ENCODE measurements at places on chromosomes 1 and 21.

DNA sequence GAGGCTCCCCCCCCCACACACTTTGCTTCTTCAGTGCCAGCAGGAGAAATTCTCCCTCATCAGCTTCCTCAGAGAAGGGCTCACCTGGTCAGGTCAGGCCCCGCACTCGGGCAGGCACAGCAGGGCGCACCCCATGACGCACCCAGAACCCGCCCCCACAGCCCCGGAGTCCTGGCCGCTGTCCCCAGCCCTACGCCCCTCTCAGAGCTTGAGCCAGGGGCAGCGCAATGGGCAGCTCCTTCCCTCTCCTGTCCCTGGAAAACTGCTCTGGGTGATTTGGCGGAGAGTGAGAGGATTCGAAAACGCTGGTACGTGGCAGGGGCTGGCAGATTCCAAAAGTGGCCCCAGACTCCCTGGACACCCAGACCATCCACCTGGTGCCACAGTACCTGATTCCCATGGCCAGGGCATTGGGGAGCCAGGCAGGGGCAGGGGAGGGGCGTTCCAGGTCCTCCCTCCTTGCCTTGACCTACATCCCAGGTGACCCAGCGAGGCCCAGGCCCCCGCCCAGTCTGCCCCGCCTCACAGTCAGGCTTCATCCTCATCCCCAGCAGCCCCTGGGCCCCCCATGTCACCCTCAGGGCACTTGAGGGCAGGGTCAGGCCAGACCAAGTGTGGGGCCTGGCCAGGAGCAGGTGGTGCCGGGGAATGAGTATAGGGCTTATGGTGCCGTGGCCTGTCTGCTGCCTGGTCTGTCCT is 23.7 kb downstream of the RRP1 start:
- no peak for DNase-seq

- no peak for DNase-seq
Measured at GRCh38 chr1:214452152-214452784, 99.1 kb downstream of the PTPN14 start.

DNA sequence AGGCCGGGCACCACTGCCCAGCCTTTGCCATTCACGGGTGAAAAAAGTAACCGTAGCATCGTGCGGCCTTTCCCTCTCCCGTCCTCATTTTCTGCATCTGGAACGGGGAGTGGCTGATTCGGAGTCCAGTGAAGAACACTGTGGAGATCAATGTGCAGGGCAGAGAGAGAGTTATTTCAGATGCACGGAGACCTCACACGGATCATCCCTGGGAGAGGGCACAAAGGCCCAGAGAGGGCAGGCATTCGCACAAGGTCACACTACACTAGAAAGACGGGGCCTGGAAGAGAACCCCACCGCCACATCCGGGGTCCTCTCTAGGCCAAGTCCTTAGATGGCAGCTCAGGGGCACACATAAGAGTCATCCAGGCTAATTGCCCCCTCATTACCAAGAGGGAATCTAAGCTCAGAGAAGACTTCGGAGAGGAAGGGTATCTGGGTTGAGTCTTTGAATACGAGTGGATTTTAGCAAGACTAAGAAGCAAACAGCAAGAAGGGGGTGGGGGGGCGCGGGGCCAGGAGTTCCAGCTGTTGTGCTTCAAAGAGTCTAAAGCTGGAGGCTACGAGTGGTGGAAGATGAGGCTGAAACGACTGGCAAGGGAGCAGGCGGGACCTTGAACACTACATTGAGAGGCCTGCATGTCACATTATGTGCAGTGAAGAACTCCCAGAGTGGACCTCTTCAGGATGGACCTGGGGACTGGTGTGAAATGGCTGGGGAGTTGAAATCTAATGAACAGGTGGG is 857 bp downstream of the GPX7 start:
- DNase-seq, result no peak

GRCh38 chr1:1206966-1207531 is 657 bp upstream of the TNFRSF18 start:
- DNase-seq, result no peak

- no peak for DNase-seq
Measured at GRCh38 chr1:197218857-197219256, 49.2 kb upstream of the CRB1 start.

DNA sequence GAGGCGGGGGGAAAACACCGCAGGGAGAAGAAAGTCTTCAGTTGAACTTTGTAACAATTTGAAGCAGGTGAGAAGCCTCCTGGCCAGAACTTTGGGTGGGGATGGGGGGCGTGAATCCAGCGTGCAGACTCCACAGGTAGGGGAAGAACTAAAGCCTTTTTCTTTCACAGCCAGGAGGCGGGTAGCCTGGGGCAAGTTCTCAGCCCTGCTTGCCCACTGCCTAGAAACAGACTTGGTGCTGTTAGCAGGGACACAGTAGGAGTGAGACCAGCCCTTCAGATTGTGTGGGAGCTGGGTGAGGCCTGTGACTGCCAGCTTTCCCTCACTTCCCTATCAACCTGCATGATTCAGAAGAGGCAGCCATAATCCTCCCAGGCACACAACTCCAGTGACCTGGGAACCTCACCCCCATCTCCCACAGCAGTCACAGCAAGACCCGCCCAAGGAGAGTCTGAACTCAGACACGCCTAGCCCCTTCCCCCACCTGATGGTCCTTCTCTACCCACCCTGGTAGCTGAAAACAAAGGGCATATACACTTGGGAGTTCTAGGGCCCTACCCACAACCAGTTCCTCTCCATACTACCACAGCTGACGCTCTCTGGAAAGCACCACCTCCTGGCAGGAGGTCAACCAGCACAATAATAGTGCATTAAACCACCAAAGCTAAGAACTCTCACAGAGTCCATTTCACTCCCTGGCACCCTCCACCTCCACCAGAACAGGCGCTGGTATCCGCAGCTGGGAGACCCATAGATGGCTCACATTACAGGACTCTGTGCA is 83.5 kb upstream of the CDC42BPA start:
- no peak for DNase-seq

DNA sequence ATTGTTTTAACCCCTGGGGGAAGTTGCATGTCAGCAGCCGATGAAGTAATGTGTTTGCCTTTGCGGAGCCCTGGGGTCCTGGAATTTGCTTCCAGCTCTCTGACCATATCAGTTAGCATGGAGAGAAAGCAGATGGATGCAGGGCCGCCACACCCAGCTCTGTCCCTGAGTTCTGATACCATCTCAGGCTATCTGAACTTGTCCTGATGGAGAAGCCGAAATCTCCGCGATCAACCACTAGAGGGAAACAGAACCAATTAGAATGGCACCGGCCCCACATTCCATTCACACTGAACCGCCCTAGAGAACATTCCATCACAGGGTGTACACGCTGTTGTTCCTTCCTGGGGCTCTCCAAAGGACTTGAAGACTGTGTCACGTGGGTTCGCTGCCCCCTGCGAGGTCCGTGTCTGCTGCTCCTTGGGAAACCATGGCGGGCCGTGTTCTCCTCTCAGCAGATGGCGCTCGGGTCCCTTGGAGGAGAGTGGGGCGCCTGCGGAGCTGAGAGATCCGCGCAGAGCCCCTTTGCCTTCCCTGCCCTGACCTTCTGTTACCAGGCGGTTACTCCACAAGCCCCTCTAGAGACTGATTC is 75.4 kb downstream of the ABCA4 start:
- peak; percentile 99 for DNase-seq

GRCh38 chr1:26035959-26036755 is 9.8 kb downstream of the SLC30A2 start:
- peak; percentile 87 for DNase-seq

GRCh38 chr1:224069138-224069537 is 44.8 kb upstream of the FBXO28 start:
- no peak for DNase-seq

GRCh38 chr1:193426061-193426460 is 239.6 kb upstream of the B3GALT2 start:
- no peak for DNase-seq

DNA sequence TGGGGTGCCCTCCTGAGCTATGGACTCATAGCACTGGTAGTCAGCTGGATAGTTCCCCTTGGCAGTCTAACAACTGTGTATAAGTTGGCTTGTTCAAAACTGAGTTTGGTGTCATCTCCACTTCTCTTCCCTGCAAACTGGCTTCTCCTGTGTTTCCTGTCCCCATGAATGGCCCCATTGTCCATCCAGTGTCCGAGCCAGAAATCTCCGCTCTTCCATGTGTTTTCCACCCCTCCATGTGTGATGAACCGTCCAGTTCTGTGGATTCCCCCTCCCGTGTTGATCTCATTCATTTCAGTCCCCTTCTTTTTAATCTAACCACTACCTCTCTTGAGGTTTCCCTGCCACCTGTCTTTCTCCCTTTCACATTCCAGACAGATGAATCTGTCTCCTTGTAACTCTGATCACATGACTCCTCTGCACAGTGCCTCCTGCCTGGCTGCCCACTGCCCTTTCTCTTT is 195.7 kb downstream of the ROR1 start:
- no peak for DNase-seq

GRCh38 chr1:221625026-221625425 is 116.9 kb downstream of the DUSP10 start:
- no peak for DNase-seq

DNA sequence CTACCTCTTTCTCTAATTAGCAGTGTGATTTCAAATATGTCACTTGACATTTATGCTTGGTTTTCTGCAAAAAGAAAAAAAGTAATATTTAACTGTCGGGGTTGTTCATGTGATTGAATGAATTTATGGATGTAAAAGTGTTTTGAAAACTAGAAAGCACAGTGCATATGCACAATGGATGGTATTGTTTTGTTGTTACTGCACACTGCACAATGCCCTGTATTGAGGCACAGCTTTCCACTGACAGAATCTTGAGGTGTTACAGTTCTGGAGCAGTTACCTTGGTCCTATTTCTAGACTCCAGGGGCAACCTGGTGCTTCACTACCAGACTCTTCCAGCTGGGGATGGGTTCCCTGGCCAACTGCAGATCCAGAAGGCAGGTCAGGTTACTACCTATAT is 116.8 kb upstream of the L1TD1 start:
- no peak for DNase-seq

DNA sequence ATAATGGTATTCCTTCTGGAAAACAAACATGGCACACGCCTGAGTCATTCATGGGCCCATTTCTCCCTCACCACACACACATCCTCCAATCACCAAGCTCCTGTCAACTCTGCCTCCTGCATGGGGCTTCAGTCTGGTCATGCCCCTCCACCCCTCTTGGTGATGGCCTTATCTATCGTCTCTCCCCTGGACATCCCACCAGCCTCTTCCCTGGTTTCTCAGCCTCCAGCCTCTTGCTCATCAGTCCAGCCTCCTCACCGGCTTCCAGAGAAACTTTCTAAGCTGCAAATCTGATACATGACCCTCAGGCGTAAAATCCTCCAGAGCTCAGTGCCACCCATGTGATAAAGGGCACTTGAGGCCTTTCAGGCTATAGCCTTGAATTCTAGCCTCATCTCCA is 243.9 kb downstream of the FOXD2 start:
- DNase-seq, result peak; percentile 28

DNA sequence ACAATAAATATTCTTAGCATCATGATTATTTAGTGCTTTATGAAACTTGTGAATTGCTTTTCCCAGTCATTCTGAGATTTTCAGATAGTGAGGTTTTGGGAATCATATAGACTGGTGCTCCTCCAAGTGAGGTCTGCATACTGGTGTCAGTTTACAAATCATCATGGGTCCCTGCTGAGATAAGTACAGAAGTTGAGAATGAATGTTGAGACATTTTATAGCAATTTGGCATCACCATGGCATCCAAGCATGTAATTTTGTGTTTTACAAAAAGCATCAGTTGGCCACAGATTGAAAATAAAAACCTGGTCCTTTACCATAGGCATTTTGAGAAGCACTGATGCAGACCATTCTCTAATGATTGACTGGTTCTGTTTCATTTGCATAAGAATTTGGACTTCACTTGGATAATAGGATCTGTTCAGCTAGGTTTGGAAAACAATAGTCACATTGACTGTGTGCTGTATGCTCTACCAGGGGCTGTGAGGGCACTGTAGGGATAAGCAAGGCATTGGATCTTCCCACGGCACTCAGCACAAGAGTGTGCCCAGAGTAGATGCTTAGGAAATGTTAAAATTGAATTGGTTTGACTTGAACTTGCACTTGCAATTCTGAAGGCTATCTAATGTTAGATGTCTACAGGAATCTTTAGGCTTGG is 79.0 kb upstream of the JUN start:
- no peak for DNase-seq

- DNase-seq, result no peak
Measured at GRCh38 chr1:159261721-159262494, 40.2 kb upstream of the FCER1A start.

- DNase-seq, result no peak
Measured at GRCh38 chr1:53070621-53071020, 8.6 kb downstream of the PODN start.

- no peak for DNase-seq
Measured at GRCh38 chr1:229031061-229031460, 239.8 kb upstream of the RAB4A start.

DNA sequence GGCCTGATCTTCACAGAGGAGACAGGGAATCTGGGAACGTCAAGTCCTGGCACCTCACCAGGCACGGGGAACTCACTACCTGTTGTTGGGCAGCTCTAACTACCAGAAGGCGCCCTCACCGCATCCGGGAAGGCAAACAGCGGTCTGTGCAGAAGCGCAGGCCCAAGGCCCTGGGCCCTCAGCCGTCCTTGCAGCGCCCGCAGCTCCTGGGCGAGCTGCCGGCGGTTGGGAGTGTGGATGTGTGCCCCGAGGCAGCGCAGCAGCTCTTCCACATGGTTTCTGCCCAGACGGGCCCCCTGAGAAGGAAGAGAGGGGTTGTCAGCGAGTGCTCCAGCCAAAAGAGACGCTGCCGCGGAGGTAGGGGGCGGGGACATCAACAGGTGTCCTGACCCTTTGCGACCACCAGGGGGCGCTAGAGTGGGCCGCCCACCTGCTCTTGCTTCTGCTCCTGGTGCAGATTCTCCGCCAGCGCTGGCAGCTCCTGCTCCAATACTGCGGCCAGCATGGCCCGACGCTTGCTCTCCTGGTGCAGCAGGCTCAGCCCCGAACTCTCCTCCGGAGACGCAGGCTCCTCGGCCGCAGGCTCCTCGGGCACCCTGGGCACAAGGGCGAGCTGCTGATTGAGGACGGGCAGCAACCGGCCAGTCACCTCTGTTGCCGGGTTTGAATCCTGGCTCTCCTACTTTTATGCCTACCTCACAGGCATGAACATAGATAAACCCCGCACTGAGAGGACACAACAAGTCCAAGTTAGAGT is 9.3 kb downstream of the MAP3K6 start:
- DNase-seq, result peak; percentile 74

DNA sequence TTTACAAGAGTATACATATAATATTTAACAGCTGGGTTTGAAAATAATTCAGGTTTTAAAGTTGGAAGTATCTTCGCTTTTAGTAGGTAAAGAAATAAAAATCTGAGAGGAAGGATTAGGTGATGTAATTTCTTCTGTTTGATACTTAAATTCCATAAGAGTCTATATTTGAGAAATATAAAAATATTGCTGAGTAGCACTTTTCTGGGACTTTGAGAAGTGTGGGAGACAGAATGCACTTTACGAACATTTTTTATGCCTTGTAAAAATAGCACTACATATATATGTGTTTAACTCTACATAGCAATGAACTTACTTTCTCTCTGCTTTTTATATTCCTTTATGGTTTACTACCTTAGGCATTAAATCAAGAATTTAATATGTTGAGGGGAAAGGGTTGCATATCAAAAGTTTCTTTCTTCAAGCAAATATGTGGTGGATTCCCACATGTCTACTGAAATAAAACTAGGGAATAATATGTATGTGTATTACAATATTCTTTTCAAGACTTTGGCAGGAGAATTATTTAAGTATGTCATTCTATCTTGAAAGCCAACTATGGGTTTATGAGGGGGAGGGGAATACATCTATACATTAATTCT is 266.7 kb upstream of the ADAMTS5 start:
- no peak for DNase-seq

- DNase-seq, result no peak
Measured at GRCh38 chr1:193293726-193294125, 107.3 kb upstream of the B3GALT2 start.
